ENCODE measurements at places on chromosomes 13 and 19.
A peak's percentile ranks its signal among the peaks of the same experiment; 100 is the strongest.

DNA sequence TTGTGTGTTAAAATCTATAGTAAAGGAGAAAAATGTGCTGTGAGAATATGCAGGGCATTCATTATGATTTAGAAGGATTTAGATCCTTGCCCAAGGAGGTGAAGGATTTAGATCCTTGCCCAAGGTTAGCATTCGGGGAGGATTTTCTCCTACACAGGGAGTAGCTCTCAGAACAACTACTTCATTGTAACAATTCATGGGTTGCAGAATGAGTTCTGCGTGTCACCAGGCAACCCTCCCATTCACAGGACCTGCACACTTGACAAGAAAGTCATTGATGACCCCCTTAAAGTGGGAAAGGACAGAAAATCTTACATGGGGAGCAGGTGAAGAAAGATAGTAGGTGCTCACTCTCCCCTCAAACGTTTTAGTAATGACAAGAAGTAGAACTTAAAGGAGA is 167.1 kb upstream of the MAB21L1 start:
- DNase-seq = no peak

DNA sequence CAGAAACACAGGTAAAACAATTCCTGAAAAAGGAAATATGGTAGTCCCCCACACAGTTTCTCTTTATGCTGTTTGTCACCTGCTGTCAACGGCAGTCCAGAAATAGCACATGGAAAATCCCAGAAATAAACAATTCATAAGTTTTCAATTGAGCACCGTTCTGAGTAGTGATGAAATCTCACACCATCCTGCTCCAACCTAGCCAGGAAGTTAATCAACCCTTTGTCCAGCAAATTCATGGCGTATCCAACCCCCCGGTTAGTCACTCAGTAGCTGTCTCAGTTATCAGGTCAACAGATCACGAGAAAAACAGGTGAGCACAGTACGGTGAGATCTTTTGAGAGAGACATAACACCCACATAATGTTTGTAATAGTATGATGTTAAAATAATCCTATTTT is 74.2 kb downstream of the TUBGCP3 start:
- no peak for DNase-seq

DNA sequence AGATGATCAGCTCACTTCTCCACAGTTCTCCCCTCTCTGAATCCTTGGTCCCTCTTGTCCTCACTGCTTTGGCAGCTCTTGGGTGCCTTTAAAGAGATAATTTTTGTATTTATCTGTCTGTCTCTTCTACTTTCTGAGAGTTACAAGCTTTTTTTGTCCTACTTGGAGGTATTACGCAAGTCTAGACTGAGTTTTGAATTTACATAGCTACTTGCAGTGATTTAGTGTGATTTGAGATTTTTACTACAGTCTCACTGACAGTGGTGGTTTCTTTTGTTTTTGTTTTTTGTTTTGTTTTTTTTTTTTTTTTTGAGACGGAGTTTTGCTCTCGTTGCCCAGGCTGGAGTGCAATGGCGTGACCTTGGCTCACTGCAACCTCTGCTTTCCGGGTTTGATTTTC is 22.1 kb downstream of the URI1 start:
- no peak for DNase-seq

GRCh38 chr13:105821337-105821736 is 714.1 kb downstream of the EFNB2 start:
- no peak for DNase-seq

GRCh38 chr13:98162935-98163334 is 14.1 kb downstream of the RNF113B start:
- no peak for DNase-seq

- DNase-seq = no peak
Measured at GRCh38 chr13:20714161-20714560, 10.7 kb downstream of the IL17D start.

GRCh38 chr13:80881942-80882445 is 541.1 kb upstream of the SPRY2 start:
- no peak for DNase-seq

DNA sequence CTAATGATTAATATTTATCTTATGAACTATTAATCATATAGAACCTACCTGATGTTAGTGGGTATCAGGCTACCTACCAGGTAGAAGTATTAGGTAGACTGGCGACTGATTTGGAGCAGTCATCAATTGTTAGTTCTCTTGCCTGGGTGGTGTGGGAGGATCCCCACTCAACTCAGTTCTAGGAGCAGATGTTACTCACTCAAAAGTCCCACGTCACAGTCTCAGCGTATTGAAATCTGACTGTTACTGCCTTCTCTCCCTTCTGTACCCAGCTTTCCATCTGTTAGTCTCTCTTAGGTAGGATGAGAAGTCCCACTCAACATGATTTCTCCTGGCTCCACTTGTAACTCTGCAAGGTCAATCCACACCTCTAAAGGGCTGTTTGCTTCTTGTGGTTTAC is 102.7 kb downstream of the OLFM4 start:
- no peak for DNase-seq

- no peak for DNase-seq
Measured at GRCh38 chr13:66745307-66745706, 484.8 kb downstream of the PCDH9 start.

DNA sequence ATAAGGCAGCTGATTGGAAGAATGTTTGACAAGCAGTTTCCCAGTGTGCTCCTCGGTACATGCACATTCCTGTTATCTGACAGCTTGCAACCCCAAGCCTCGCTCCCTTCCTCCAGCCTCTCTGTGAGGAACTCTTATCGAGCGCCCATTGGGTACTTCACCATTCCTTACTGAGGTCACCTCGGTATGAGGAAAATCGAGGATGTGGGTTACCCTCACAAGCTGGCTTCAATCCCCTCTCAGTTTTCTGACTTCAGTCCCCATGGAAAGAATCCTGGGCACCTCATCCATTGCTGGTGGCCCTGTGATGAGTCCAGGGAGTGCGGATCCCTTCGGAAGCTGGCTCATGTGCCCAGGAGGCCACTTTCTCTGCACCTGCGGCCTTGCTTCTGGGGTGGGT is 17.3 kb downstream of the TEX29 start:
- no peak for DNase-seq

GRCh38 chr19:49690656-49691242 is at the start of gene CPT1C:
Gene CPT1C, plus strand, starts transcription at chr19:49691116. Its CDS starts 1,137 bp downstream, at chr19:49692253.
- peak; percentile 60 for DNase-seq

DNA sequence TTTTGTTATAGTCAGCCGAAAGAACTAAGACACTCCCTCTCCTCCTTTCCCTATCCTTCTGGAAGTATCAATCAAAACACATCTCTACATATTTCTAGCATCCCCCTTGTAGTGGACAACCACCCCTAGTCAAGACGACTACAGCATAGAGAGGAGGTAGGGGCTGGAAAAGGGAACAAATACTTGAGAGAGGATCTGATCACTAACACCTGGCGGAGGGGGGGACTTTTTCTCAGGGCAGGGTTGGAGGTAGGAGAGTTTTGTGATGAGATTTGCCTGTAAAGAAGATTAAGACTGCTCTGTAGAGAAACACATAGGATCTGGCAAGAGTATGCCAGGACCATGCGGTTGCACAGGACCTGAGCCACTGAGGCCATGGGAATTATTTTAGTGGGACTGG is 208.1 kb downstream of the SHISA2 start:
- DNase-seq = no peak

DNA sequence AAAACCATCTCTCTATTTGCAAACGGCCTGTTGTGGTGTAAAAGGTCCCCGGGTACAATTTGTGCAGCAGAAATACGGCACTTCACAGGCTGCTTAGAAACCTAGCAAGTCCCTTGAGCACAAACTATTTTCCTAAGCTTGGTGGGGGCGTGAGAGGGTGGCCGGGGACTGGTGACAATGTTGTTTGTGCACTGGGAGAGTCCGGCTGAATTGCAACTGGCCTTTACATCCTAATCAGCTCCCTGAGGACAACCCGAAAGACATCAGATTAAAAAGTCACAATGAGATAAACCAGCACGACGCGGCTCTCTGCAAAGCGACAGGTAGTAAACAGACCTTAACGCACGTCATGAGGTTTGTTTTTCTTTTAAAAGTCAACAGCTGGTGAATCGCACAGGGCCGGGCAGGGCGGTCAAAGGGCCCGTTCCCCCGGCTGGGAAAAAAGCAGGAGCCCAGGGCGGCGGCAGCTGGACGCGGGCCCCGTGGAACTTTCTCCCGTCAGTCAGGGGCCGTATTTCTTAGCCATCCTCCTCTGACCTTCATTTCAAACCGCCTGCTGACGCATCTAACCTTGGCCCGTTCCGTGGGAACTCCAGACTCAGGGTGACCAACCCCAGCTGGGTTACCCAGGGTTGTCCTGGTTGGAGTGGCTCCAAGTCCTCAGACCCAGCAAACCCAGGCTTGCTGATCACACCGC is 112.3 kb downstream of the GADD45B start:
- peak; percentile 45 for DNase-seq

GRCh38 chr19:49624967-49625910 is 14.7 kb downstream of the RRAS start:
- DNase-seq = no peak

- DNase-seq = no peak
Measured at GRCh38 chr19:13850910-13851733, 25.8 kb upstream of the NANOS3 start.

GRCh38 chr13:29436721-29437280 is 158.7 kb downstream of the SLC7A1 start:
- no peak for DNase-seq

DNA sequence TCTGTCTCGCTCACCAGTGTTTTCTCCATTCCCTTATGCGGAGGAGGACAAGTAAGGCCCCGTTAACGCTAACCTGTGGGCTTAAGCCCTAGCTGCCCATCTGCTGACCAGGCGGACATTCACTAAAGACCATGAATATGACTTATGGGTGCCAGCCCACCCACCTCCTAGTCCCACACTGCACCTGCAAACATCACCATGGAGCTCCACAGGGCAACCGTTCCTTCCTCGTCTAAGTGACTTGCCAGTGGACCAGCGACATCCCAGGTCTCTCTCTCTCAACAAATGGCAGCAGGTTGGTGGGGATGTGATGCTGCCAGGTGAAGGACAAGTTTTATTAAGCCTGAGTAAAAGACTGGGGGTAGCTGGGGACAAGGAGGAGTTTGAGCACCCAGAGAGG is 55.2 kb downstream of the CCDC70 start:
- DNase-seq = no peak

- no peak for DNase-seq
Measured at GRCh38 chr19:39704181-39705044, at the start of gene LGALS14. Gene LGALS14, plus strand, starts transcription at chr19:39704481. Its CDS starts 48 bp downstream, at chr19:39704529.

DNA sequence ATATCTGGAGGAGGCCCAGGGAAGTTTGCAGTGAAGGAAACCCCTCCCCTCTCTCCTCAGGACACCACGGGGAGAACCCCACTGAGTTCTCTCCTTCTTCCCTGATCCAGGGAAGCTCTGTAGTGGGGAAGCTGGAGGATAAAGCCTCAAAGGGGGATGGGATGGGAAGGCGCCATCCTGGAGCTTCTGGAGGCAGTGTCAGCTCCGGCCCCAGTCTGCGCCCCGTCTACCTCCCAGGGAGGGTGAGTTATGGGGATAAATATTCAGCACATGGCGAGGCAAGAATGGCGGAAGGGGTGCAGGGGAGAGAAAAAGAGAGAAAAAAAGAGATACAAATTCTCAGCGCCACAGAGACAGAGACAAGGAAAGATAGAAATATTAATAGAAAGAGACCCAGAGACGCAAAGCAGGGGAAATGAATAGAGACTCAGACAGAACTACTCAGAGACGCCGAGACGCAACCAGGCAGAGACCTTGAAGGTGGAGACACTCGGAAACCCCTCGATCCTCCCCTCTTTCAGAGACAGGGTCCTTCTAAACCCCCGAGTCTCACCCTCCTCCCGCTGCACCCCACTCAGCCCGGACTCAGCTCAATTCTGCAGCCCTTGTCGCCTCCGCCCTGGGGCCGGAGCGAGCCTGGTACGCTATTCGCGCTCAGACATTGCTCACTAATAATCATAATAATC is 23.6 kb downstream of the OLFM2 start:
- no peak for DNase-seq

DNA sequence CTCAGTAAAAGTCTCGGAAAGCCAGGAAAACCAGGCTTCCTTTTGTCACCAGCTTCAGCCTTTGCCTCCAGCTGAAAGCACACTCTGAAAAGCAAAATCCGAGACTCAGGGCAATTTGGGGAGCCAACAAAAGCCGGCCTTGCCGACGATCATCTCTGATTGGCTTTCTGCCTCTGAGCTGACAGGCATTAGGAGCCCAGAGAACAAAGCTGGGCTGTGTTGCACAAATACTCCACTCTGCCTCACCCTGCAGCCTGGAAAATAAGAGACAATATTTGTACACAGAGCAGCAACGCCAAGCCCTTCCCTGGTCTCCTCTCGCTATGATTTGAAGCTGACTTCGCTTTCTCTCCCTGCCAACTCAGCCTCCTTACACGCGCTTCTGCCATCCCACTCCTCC is 46.9 kb downstream of the CACNA1A start:
- no peak for DNase-seq

- no peak for DNase-seq
Measured at GRCh38 chr13:94825507-94825906, 113.2 kb upstream of the SOX21 start.

- no peak for DNase-seq
Measured at GRCh38 chr13:109959903-109960302, 173.5 kb upstream of the IRS2 start.

DNA sequence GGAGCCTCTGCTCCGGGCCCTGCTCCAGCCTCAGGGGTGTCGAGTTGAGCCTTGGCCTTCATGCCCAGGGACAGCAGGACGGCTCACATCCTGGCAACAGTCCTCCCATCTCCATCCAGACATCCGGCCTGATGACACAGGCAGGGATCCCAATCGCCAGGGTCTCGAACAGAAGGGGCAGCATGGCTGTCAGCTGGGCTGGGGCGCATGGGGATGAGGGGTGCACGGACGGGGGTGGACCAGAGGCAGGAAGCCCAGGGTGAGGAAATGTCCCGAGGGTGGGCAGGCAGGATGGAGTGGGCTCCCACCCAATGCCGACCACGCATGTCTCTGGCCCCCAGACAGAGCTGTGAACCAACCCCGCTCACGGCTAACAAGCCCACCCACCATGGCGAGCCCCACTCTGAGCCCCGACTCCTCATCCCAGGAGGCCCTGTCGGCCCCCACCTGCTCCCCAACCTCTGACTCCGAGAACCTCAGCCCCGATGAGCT is 16.2 kb downstream of the EVI5L start:
- no peak for DNase-seq

- no peak for DNase-seq
Measured at GRCh38 chr13:76889254-76889653, 3.0 kb upstream of the KCTD12 start.

GRCh38 chr19:35932291-35932936 is 3.8 kb upstream of the LRFN3 start:
- DNase-seq = no peak

DNA sequence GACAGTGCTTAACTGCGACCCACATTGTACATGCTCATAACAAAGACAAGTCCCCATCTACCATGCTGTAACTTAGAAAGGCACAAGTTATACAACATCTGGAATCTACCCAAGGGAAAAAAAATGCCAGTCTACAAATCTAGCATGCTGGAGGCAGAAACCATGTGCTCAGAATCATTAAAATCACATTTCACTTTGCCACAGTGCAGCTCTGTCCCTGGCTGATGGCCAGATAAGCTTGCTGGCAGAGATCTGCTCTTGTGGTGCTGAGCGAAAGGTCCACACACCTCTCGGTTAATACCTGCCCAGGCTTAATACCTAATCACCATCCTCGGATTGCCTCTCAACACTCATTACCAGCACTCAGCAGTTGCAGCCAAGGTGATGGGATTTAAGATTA is 74.1 kb upstream of the UQCRFS1 start:
- DNase-seq = no peak
